MCF 10A (cell line): ENCODE measurements at places on chromosomes 3 and 15. TPM values are rescaled to one million over a fixed set of nuclear protein-coding genes. Genes with fewer than 3 reads are reported as not detected.
A peak's percentile ranks its signal among the peaks of the same experiment; 100 is the strongest.

DNA sequence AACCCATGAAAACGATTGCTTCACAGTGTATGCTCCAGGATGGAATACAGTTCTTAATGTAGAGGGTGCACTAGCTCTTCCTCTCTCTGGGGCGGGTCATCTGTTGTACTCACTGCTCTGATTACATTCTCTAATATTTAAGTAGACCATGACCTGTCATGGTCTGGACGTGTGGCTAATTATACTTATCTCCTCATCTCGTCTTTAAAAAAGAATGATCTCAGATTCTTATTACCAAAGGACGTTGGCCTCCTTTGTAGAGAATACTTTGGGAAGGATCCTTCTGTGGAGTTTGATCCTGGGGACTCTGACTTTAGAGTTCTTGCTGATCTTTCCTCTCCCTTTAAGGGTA is 48.4 kb upstream of the TRAK1 start:
- H3K4me1 ChIP-seq: peaks cover 12% of the 10 kb centered on the region
- no peak overlapping the region for H3K4me3 ChIP-seq
- no peaks in the 10 kb centered on the region for H3K27me3 ChIP-seq

The TMCO5A gene
- not detected in 2 replicates for total RNA-seq

The ITPKA gene
- 13.5 and 23.4 TPM in 2 replicates for total RNA-seq

DNA sequence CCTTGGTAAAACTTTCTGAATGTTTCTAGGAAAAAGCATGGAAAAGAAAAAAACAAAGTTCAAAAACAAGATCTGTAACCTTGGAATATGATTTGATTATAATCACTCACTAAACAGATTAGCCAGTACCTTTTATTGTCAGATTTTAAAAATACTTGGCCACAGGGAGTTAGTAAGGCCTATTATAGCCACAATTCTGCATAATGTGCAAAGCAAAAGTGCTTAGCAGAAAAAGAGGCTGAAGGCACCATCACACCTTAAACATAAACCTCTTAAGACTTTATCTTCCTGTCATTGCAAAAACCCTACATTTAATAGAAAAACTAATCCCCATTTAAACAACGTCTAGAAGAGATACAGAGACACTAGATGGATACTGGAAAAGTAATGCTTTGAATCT is 41.8 kb downstream of the CHSY1 start:
- H3K4me3 ChIP-seq: no peak overlapping the region
- no peak overlapping the region for H3K27ac ChIP-seq
- no peak for DNase-seq
- H3K4me1 ChIP-seq: peaks cover 25% of the 10 kb centered on the region

DNA sequence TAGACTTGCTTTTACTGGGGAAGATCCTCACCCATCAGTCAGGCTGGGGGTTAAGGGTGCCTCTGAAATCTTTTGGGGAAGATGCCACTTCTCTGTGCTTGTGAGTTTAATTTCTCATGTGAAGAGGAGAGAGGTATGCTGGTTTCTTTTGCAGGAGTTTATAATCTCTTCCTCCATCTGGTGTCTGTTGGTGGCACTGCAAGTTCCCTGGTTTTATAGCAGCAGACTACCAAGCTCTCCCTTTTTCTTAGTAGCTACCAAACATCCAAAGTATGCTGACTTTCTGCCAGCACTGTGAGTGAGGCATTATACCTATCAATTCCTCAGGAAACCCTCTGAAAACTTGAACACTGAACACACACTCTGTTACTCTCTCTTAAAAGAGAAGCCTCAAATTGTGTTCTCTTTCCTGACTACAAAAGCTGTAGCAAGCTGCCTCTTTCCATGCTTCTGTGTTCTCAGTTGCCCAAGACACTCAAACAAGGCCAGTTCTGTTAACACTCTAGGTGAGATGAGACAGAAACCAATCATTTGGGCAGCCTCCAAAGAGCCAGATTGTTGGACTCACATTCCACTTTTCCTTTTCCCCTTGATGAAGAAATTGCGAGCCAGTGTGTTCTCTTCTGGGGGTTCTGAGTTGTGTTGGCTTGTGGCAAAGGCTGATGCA is 299.5 kb downstream of the GAP43 start:
- no peaks in the 10 kb centered on the region for H3K36me3 ChIP-seq
- DNase-seq: peak; percentile 30
- no peaks in the 10 kb centered on the region for H3K4me1 ChIP-seq
- no peak overlapping the region for H3K4me3 ChIP-seq
- H3K27ac ChIP-seq: no peak overlapping the region

The CAV3 gene
- total RNA-seq: not detected in 2 replicates

DNA sequence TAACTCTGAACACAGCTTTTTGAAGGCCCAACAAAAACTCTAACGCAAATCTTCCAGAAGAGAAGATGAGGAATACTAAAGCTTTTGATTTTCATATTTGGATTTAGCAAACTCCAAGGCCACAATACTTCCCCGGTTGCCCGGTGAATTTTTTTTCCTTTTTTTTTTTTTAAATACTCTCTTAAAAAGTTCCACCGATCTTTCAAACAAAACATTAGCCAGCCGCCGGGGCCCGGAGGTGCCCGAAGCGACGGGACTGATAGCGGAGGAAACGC is 2.3 kb downstream of the FOXL2 start:
- no peak overlapping the region for H3K4me3 ChIP-seq
- no peaks in the 10 kb centered on the region for H3K4me1 ChIP-seq
- H3K27me3 ChIP-seq: peaks cover 36% of the 10 kb centered on the region
- no peak overlapping the region for H3K27ac ChIP-seq
- DNase-seq: no peak

GRCh38 chr3:12288182-12289129 is at the start of gene PPARG:
TSS of gene PPARG (plus strand) at chr3:12289070. CDS start at chr3:12379712, 90,642 bp downstream.
- peak within 1 kb of the TSS; percentile 70 for H3K4me3 ChIP-seq
- peak within 1 kb of the TSS; percentile 49 for H3K27ac ChIP-seq
- H3K36me3 ChIP-seq: no peaks in the 10 kb centered on the region
- peak; percentile 55 for DNase-seq
- H3K4me1 ChIP-seq: peaks cover 5% of the 10 kb centered on the region

DNA sequence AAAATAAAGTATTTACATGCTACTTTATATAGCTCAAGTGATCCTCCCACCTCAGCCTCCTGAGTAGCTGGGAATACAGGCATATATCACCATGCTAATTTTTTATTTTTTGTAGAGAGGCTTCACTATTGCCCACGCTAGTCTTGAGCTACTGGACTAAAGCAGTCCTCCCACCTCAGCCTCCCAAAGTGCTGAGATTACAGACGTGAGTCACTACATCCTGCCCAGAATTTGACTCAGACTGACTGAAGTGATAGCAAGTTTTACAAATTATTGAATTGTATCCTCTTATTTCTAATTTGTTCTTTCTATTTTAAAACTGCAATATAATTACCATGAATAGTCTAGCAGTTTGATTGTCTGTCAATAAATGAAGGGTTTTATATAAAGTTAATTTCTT is 210.3 kb upstream of the CGNL1 start:
- H3K4me3 ChIP-seq: no peak overlapping the region
- H3K36me3 ChIP-seq: peaks cover 17% of the 10 kb centered on the region
- H3K27me3 ChIP-seq: no peaks in the 10 kb centered on the region
- H3K27ac ChIP-seq: no peak overlapping the region
- DNase-seq: peak; percentile 49

- peak overlapping the region; percentile 44 for H3K27ac ChIP-seq
- peak; percentile 28 for DNase-seq
- peaks cover 23% of the 10 kb centered on the region for H3K4me1 ChIP-seq
- no peaks in the 10 kb centered on the region for H3K36me3 ChIP-seq
- H3K4me3 ChIP-seq: no peak overlapping the region
Observed at GRCh38 chr3:29186131-29186599, 94.7 kb upstream of the RBMS3 start.

DNA sequence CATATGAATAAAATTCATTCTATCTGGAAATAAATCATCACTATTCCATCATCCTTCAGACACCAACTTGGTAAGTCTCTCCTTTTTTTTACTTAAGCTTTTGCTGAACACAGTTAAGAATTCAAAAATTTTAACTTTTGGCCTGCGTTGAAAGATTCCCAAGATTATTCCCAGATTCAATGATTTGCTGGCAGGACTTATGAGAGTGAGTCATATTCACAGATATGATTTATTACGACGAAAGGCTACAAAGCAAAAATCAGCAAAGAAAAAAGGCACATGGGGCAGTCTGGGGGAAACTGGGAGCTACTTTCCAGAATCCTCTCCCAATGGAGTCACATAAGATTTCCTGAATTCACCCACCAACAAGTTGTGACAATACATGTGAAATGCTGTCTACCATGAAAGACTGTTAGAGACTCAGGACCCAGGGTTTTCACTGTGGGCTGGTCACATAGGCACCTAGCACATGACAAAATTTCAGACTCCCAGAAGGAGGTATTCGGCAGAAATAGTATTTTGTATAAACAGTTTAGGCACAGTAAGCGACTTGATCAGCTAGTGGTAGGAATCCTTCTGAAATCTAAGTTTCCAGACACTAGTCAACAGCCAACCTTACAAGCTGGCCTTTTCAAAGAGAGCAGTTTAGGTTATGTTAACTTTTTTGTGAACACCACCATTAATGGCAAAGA is 82.1 kb downstream of the DLG1 start:
- peak overlapping the region; percentile 24 for H3K27ac ChIP-seq
- peak; percentile 59 for DNase-seq
- peak overlapping the region; percentile 40 for H3K4me3 ChIP-seq

The CCDC39 gene
- total RNA-seq: not detected in 2 replicates

- H3K36me3 ChIP-seq: no peaks in the 10 kb centered on the region
- H3K27ac ChIP-seq: no peak overlapping the region
- peaks cover 76% of the 10 kb centered on the region for H3K27me3 ChIP-seq
- no peak overlapping the region for H3K4me3 ChIP-seq
- DNase-seq: no peak
Observed at GRCh38 chr15:33539825-33540573, 229.2 kb downstream of the RYR3 start.

The MUC13 gene
- not detected in 2 replicates for total RNA-seq

DNA sequence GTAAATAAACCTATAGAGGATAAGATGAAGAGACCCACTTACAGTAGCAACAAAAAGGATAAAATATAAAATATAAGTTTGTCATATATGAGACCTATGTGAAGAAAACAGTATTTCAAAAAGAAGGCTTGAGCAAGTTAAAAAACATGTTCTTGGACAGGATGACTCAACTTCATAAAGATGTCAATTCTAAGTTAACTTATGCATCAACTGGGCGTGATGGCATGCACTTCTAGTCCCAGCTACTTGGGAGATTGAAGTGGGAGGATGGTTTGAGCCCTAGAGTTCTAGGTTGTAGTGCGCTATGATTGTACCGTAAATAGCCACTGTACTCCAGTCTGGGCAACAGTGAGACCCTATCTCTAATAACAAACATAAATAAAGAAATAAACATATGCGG is 59.7 kb downstream of the PDCD6IP start:
- DNase-seq: no peak
- no peaks in the 10 kb centered on the region for H3K27me3 ChIP-seq
- no peak overlapping the region for H3K4me3 ChIP-seq
- peaks cover 55% of the 10 kb centered on the region for H3K36me3 ChIP-seq
- no peak overlapping the region for H3K27ac ChIP-seq
- no peaks in the 10 kb centered on the region for H3K4me1 ChIP-seq

GRCh38 chr3:34008191-34008590 is 209.8 kb downstream of the PDCD6IP start:
- H3K27ac ChIP-seq: no peak overlapping the region
- H3K4me1 ChIP-seq: peaks cover 15% of the 10 kb centered on the region
- H3K27me3 ChIP-seq: peaks cover 24% of the 10 kb centered on the region
- no peak for DNase-seq
- H3K4me3 ChIP-seq: no peak overlapping the region

DNA sequence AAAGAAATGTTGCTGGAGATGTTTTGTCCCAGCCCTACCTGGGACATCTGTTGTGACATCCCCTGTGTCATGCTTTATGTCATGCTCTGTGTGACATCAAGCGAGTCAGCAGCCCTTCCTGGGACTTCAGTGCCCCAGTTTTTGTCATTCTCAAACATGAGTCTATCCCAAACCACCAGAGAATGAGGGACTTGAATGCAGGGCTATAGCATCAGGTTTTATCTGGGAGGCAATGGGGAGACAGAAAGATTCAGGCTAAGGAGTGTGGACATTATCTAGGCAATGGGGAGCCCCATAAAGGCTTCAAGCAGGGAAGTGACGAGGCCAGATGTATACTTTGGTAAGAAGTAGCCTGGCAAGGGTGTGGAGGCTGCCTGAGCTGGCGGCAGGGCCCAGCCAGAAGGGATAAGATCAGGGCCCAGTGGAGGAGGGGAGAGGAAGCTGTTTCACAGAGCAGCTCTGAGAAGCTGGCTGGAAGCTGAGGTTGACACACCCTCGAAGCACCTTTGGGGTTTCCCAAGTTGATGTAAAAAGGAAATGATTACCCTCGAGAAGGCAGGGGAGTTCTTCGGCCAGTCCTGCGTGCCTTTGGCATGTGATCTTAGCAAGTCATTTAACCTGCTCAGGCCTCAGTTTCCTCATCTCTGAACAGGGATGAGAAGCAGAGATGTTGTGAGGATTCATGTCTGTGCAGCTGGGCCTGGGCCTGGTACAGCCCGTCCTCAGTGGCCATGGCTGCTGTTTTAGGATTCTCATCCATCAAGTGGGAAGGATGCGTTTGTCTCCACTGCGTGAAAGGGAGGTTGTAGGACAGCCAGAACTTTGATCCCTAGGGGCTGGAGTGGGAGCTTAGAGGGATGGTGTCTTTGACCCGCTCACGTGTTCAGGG is 34.3 kb downstream of the IRAK2 start:
- no peaks in the 10 kb centered on the region for H3K27me3 ChIP-seq
- peaks cover 11% of the 10 kb centered on the region for H3K36me3 ChIP-seq
- peak; percentile 85 for DNase-seq
- H3K27ac ChIP-seq: peak overlapping the region; percentile 73

GRCh38 chr3:149179220-149179619 is 42.4 kb downstream of the CP start:
- H3K27me3 ChIP-seq: no peaks in the 10 kb centered on the region
- H3K36me3 ChIP-seq: no peaks in the 10 kb centered on the region
- H3K4me1 ChIP-seq: peaks cover 11% of the 10 kb centered on the region
- H3K27ac ChIP-seq: no peak overlapping the region
- H3K4me3 ChIP-seq: no peak overlapping the region

DNA sequence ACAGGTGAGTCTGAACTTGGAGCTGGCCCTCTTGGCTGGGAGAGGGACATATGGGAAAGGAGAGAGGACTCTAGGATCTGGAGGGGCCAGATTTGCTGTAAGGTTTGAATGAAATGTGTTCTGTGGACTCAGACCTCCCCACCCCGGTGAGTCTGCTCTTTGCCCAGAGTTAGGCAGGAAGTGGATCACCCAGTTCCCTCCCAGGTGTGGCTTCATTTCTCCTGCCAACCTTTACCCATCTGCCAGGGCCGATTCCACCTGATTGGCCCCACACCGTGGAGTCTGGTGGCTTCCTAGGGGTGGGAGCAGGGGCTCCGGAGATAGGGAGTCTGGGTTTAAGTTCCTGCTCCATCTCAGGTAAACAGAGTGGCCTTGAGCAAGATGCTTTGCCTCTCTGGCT is 25.5 kb downstream of the CD276 start:
- peaks cover 29% of the 10 kb centered on the region for H3K36me3 ChIP-seq
- no peak overlapping the region for H3K4me3 ChIP-seq
- DNase-seq: no peak
- no peak overlapping the region for H3K27ac ChIP-seq
- H3K4me1 ChIP-seq: no peaks in the 10 kb centered on the region
